Cardiac fibroblast (primary cell): ENCODE measurements at places on chromosomes 4 and X.

DNA sequence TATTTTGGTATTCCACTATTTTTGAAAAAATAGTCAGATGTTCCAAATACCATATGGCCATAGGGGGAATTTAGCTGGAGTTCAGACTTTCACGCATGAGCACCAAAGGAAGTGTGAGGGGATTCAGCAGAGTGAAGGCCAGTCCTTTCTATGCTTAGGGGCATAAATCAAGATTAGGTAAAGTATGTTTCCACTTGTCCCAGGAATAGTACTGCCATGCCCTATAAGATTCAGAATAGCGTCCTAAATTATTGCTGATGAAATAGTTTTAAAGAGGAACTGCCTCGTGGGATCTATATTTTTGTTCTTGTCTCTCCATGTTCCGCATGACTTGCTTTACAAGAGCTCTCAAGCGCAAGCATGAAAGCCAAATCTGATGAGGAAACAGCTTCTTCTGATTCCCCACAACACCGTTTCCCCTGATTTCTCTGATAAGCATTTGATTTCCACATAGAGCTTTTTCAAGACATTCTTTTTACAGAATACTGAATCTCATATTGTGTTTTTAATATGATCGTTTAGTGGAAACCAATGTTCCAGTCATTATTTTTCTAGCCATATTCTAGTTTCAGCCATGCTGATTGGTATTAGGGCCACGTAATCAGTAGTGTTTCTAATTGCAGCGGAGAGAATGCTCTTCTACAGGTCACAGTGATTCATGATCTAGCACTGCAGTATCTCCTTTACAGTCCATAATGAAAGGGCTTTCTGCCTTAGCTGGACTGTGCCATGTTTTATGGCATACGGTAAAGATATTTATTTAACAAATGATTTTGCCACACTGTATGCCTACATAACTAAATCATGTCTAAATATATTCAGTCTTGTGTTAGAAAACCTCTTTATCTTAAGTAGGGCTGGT is 492.3 kb downstream of the CENPC start:
- DNase-seq, result no peak

DNA sequence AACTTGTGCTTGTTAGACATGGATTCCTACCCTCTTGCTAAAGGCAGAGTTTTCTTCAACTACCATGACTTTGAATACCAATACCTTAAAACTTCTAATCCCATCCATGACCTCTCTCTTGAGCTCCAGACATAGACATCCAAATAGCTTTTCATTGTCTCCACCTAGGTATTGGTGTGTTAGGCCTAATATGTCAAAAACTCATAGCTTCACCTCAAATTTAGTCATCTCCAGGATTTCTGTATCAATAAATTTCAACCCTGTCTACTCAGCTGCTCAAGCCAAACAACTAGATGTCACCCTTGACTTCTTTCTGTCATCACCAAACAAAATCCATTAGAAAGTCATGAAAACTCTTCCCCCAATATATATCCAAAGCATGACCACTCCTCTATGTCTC is 617.7 kb upstream of the GRIA3 start:
- no peak for DNase-seq

DNA sequence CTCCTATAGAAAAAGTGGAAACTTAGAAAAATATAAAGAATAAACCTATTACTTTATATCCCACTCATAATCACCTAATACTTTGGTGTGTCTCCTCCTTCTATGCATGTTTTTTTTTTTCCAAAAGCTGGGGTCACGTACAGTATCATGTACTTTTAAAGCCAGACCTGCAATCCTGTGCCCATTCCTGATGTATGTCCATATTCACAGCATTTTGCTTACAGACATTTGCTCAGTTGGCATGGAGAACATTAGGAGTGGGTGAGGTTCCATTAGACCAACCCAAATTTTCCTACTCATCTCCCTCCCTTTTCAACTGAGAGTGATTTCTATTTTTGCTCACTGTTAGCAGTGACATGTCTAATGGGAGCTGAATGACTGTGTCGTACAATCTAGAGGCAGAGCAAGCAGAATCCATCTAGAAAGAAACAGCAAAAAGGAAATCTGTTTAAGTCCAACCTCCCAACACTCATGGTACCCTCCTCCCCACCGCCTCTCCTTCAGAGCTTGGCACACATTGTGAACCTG is 195.6 kb upstream of the KLF3 start:
- DNase-seq, result no peak

- DNase-seq, result peak; percentile 60
Observed at GRCh38 chrX:3522101-3522650, 175.7 kb upstream of the MXRA5 start.

DNA sequence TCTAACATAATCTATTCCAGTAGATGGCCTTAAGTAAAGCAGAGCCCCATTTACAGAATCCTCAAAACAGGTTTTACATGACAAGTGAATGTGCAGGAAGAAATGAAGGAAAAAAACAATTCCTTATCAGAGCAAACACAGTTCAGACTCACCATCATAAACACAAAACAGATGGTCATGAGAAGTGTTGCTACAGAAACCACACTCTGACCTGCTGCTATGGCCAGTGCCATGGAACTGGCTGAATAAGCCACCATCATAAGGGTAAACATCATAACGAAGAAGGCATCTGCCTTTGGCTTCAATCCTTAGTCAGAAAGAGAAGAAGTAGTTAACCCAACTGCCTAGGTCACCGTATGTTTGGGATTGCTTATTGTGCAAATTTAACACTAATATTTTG is 61.1 kb downstream of the ABCG2 start:
- no peak for DNase-seq

GRCh38 chr4:185945252-185945651 is 123.7 kb upstream of the TLR3 start:
- no peak for DNase-seq

DNA sequence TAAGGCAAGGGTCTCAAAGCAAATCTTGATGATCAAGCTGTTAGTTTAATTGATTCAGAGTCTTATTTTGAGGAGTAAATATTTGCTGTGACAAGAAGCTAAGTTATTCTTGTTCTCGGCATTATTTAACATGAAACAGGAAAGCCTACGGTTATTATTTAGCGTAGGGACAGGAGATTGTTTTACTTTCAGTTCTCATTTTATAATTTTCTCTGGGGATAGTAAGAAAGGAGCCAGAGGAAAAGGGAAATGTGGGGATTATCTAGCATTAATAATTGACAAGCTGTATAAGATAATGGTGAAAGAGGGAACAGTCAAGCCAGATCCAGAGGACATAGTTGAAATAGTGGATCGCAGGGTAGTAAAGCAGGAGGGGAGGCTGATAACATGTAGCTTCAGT is 39.7 kb upstream of the PARM1 start:
- DNase-seq, result no peak

DNA sequence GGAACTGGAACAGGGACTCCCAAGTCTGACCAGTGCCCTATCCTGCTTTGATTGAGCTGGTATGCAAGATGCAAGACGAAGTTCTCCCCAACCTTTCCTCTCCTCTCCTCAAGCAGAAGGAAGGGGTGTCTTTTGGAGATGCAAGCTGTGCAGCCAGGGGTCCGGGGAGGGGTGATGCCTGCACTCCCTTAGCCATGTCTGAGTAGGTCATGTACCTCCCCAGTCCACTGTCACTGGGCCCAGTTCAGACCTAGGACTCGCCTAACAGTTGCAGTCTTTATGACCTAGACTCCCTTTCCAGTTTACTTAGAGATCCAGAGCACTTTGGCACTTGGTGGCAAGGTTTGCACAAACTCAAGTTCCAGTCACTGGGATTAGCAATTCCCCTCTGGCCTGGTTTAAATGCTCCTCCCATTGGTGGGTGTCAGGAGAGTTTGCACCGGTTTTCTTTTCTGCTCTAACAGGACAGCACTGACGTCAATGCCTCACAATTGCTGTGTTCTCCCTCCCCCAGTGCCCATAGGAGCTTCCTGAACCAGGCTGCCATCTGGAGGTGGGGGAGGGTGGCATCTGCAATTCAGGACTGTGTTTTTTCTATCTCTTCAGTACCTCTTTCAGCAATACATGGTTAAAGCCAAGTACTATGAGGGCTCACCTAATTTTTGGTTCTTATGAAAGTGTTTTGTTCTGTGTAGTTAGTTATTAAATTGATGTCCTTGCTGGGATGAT is 782.2 kb downstream of the ARAP2 start:
- no peak for DNase-seq

DNA sequence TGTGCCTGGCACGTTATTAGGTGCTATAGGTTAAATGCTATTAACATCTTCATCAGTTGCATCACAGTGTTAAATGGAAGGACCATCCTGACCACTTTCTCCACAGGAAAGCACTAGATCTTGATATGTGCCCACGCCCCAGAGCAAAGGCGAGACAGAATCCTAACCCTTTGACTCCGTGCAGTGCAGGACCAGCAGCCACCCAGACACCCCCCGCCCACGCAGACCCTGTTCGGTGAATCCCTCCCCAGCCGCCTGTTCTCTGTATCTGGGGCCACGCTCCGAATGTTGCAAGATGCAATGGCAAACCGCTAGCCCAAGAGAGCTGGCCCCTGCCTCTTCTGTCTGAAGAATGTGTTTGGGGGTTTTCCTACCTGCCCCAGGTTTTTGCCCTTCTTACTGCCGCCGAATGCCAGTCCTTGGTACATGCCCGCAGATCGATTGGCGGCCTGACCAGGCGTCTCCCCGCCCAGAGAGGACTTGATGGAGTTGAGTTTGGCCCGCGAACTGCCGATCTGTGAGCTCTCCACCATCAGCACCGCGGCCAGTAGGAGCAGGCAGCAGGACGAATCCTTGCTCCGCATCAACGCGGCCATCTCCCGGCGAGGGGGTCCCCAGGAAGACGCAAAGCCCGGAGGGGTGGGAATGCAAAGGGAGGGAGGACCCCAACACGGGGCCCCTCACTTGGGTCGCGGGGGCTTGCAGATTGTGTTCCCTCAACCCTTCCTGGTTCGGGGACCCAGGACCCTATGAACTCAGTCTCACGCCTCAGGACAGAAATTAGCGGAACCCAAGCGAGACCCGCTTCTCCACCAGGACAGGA is 906 bp downstream of the DKK2 start:
- peak; percentile 11 for DNase-seq

DNA sequence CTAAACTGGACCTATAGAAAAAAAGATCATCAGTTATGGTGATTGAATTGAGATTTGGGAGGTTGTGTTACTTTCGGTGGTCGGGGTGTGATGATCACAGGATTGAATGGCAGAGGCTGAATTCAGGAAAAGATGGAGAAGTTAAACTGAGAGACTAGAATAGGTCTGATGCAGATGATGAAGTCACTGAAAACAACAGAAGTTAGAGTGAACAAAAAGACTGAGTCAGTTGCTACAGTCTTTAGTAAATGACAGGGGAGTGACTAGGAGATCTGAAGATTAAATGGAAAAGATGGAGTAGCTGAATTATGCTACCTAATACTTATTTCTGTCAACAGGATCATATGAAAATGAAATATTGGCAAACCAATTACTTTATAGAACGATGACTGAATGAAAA is 163.2 kb downstream of the RPA4 start:
- no peak for DNase-seq

- DNase-seq, result no peak
Observed at GRCh38 chr4:124318292-124318691, 394.2 kb downstream of the ANKRD50 start.

- no peak for DNase-seq
Observed at GRCh38 chr4:112545346-112545745, 29.4 kb upstream of the NEUROG2 start.

DNA sequence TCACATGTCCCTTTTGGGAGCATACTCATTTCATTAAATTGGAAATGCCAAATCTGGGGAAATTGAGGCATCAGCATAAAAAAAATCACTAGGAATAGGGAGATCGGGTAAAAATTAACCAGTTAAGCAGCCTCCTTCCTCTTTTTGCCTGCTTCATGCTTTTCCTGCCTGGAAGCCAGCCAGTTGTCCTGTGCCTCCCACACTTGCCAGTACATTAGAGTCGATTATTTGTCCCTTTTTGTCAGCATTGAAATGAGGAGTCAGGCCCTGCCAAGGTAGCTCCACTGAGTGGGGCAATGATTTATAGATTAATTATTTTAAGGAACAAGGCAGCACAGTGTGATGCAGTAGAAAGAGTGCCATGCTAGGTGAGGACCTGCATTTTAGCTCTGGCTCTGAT is 55.3 kb downstream of the SH2D1A start:
- no peak for DNase-seq

- no peak for DNase-seq
Observed at GRCh38 chr4:15118292-15118691, 116.0 kb downstream of the CPEB2 start.

GRCh38 chr4:41485041-41485440 is 52.9 kb upstream of the LIMCH1 start:
- no peak for DNase-seq

GRCh38 chrX:84046403-84046984 is 141.5 kb downstream of the RPS6KA6 start:
- peak; percentile 41 for DNase-seq

GRCh38 chr4:76666944-76667532 is 230.9 kb downstream of the SOWAHB start:
- DNase-seq, result no peak

GRCh38 chr4:112881842-112882241 is 167.6 kb upstream of the ANK2 start:
- DNase-seq, result peak; percentile 11

DNA sequence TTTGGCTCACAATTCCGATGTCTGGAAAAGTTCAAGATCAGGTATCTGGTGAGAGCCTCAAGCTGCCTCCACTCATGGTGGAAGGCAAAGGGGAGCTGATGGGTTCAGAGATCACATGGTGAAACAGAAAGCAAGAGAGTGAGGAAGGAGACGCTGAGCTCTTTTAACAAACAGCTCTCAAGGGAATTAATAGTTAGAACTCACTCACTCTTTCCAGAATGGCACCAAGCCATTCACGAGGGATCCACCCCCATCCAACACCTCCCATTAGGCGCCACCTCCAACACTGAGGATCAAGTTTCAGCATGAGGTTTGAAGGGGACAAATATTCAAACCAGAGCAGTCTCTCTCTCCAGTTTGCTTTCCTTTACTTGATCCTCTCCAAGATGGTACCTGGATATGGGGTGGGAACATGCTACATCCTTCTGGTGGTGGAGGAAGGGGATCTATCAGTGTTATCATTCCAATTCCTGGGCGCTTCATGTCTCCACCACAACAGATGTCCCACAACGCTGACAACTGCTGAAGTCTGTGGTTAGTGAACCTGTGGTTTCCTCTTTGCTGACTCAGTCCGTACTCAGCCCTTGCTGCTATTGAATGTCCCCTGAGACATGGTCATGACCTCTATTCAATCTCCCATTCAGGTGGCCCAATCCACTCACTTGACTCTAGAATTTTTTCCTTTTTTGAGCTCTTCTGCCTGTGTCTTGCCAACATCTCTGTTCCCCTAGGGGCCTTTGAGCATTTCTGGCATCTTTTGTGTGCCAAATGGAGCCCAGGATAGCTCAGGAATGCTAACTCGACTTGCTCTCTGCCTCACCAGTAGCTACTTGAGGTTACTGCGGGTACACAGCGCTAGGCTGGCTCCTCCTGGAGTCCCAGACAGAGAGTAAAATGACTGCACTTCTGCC is 395.2 kb downstream of the MID1IP1 start:
- peak; percentile 12 for DNase-seq

- DNase-seq, result peak; percentile 24
Observed at GRCh38 chrX:140572724-140573123, 67.9 kb upstream of the SOX3 start.

- DNase-seq, result no peak
Observed at GRCh38 chrX:39336671-39337311, 535.5 kb downstream of the MID1IP1 start.
